Activated T-helper 2 cell treated with anti-CD3 and anti-CD28 coated beads, Interferon-gamma antibody, Interleukin-2, Interleukin-4, amounts not matched to agents 10 μg/mL and 5 μg/mL and 100 μg/mL, durations not matched to agents 14 hours and 24 hours and 36 hours (primary cell): ENCODE measurements at places on chromosomes 2 and 18.
A peak's percentile ranks its signal among the peaks of the same experiment; 100 is the strongest.

- H3K4me3 ChIP-seq: no peak overlapping the region
- H3K4me1 ChIP-seq: peaks cover 2% of the 10 kb centered on the region
- H3K36me3 ChIP-seq: peaks cover 26% of the 10 kb centered on the region
- no peak for DNase-seq
- no peak overlapping the region for H3K27ac ChIP-seq
- no peaks in the 10 kb centered on the region for H3K27me3 ChIP-seq
These were observed 334.4 kb upstream of the THUMPD2 start for GRCh38 chr2:40113272-40113968.

GRCh38 chr2:74725287-74725686 is 71.2 kb downstream of the SEMA4F start:
- H3K27me3 ChIP-seq: peaks cover 22% of the 10 kb centered on the region
- no peaks in the 10 kb centered on the region for H3K36me3 ChIP-seq

GRCh38 chr2:60470340-60470739 is 83.1 kb downstream of the BCL11A start:
- H3K27ac ChIP-seq: no peak overlapping the region
- no peak overlapping the region for H3K4me3 ChIP-seq
- no peaks in the 10 kb centered on the region for H3K4me1 ChIP-seq

DNA sequence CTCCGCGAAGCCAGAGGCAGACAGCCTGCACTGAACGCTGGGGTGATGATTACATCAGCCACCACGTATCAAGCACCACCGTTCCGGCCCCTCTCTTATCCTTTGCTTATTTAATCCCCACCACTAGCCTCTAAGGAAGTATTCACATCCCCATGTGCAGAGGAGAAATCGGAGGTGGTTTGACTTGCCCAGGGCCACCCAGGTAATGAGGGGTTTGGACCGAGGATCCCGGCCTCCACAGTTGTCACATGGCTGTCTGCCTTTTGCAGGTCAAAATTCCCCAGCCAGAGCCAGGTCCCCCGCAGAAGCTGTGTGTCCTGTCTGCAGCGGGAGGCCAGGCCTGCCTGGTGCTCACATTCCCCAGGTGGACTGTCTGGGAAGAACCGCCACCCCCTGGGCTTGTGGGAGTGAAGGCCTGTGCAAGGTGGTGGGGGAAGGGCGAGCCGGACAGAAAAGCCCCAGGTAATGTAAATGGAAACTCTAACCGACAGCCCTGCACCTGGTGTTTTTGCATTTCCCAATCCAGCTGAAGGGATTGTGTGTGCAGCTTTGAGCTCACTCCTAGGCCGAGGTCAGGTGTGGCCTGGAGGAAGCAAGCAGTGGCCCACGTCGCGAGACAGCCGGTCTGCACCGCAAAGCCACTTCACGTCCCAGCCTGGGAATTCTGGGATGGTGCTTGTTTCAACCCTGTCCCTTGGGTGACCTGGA is 108.5 kb upstream of the ID2 start:
- no peak overlapping the region for H3K27ac ChIP-seq
- H3K27me3 ChIP-seq: peaks cover 5% of the 10 kb centered on the region
- H3K4me1 ChIP-seq: peaks cover 28% of the 10 kb centered on the region
- no peaks in the 10 kb centered on the region for H3K36me3 ChIP-seq
- no peak for DNase-seq

DNA sequence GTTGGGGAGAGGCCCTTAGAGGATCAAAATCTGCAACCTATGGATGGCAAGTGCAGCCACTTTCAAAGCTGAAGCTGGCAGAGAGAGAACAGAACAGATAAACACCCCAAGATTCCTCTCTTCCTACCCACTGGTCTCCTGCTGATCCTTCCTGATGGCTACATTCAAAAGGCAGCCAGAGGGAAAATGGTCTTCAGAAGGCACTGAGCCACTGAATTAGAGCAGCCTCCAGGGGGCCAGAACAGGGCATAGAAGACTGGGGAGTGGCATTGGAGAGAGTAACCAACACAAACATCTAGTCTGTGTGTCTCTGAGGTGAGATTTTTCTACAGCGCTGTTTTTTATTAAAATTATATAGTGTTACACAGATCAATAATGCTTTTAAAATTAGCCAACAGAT is 432.6 kb downstream of the PARD3B start:
- H3K27me3 ChIP-seq: no peaks in the 10 kb centered on the region
- H3K4me3 ChIP-seq: no peak overlapping the region
- H3K27ac ChIP-seq: no peak overlapping the region
- H3K36me3 ChIP-seq: peaks cover 39% of the 10 kb centered on the region
- no peak for DNase-seq
- H3K4me1 ChIP-seq: peaks cover 20% of the 10 kb centered on the region

DNA sequence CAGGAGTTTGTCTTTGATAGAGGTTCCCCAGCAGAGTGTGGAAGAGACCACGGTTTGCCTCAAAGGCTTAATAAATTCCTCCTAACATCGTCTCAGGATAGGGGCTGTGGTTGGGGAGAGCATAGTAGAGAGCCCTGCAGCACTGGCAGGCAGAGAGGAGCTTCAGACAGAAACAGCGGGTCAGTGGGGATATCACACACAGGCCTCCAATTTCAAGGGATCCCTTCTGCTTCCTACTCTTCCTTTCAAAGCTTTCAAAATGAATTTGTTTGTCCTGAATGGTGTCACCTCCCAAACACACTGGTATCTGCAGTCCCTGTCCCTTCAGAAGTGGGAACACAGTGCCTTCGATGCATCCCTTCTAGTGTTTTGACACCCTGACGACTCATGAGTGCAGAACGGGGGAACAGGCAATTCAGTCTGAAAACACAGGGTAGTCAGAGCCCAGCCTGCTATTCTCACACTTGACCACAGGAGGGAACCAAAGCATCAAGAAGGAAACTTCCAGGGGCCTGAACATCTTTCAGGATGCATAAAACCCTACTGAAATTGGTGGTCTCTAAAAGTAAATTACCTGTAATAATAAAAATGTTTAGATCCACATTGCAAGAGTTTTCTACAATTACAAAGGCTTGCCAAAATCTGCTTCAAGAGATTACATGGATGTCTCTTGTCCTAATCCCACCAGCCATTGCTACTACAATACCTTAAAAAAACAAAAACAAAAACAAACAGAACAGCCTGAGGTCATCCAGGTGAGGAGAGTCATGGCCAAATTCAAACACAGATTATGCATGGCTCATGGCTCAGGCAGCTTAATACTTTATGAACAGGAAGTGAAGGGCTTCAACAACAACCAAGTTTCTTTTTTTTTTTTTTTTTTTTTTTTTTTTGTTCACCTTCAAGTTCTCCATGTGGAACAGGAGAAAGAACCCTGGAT is 49.8 kb downstream of the SLC14A2 start:
- peaks cover 50% of the 10 kb centered on the region for H3K4me1 ChIP-seq
- peaks cover 14% of the 10 kb centered on the region for H3K27me3 ChIP-seq
- H3K36me3 ChIP-seq: no peaks in the 10 kb centered on the region
- H3K27ac ChIP-seq: peak overlapping the region; percentile 48
- DNase-seq: peak; percentile 54
- H3K4me3 ChIP-seq: no peak overlapping the region

DNA sequence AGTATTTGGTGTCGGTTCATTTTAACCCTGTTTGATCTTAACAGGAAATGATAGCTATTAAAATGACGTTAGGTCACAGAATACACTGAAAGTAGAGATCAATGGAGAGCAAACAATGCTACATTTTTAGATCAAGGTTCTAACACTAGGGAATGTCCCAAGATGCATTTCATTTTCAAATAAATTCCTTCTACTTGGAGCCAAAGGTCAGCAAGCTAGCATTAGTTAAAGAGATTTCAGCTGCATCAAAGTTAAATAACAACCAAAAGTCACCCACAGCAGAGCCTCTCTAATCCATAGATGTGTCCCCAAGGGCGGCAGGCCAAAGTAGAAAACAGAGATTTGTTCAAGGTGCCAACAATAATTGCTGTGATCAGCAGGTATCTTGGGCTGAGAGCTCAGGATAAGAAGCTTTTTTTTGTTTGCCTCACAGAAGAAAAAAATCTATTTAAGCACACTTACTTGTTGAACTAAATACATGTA is 1233.6 kb upstream of the TMEFF2 start:
- no peaks in the 10 kb centered on the region for H3K4me1 ChIP-seq
- H3K36me3 ChIP-seq: no peaks in the 10 kb centered on the region
- DNase-seq: no peak

DNA sequence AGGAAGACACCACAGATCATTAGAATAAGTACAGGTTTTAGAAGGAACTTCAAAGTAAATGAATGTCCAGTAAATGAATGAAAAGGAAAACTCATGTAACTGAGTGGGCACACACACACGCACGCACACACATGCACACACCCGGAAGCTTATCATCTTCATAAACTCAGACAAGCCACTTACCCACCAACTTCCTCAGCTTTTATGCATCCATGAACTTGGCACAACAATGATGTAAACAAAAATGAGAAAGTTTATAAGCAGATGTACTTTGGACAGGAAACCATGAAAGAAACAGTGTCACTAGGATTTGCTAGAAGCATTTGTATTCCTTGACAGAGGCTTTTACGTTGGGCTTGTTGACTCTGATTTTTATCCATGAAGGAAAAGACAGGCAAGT is 23.2 kb downstream of the RNF152 start:
- H3K27me3 ChIP-seq: peaks cover 7% of the 10 kb centered on the region
- H3K36me3 ChIP-seq: no peaks in the 10 kb centered on the region
- H3K4me3 ChIP-seq: no peak overlapping the region
- no peak overlapping the region for H3K27ac ChIP-seq

DNA sequence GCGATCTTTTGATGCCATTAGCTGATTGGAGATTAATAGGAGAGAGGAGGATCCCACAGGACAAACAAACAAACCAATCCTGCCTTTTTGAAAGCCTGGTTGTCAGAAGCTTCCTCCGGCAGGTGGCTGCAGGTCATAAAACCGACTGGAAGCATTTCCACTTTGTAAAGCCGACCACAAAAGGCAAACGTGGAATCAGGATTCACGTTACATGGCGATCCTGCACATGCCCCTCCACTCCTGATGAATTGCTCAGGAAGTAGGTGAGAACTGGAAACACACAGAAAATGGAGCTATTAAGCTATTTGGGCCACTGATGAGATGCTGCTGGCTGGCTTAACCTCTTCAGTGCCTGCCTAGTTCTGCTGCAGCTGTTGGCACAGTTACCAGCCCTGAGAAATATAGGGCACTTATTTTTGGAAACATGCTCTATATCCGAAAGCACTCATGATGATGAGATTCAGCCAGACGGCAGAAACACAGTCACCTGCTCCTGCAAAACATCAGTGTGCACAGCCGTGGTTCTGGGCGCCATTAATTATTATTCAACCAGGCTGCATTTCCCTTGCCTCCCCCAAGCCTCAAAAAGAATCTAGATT is 110.3 kb upstream of the ST6GAL2 start:
- H3K4me1 ChIP-seq: no peaks in the 10 kb centered on the region
- no peak for DNase-seq
- no peak overlapping the region for H3K27ac ChIP-seq
- H3K36me3 ChIP-seq: no peaks in the 10 kb centered on the region

DNA sequence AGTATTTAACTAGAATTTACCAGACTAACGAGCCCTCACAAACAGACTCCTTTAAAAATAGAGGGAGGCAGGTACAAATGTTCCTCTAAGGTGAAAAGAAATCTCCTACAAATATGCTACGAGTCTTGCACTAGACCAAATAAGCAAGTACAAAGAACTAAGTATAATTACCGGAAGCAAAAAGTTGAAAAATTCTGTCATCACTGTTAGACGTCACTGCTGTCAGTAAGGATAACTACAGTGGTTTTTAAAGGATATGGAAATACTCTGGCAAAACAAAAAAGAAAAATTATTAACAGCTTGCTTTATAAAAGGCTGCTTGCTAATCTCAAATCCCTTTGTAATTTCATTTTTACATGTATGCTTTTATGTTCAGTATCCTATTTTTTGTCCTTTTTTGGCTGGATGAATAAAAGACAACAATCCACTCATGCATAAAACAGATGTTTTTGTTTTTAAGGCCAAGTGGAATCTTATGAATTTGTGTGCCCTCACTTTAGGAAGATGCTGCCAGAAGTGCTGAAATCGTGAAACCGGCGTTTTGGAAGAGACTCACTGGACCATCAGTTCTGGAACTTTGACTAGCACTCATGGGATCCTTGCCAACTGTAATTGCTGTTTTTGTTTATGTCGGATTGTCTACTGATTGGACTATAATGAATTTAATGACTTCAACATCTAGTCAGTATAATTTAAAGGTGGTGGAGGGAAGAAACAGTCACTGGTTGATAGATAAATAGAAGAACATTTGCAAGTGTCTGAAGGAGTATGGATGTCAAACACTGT is 6.7 kb downstream of the ZNF521 start:
- H3K27me3 ChIP-seq: peaks cover 47% of the 10 kb centered on the region
- no peaks in the 10 kb centered on the region for H3K36me3 ChIP-seq
- no peak for DNase-seq
- no peak overlapping the region for H3K27ac ChIP-seq
- peaks cover 3% of the 10 kb centered on the region for H3K4me1 ChIP-seq

- peaks cover 27% of the 10 kb centered on the region for H3K27me3 ChIP-seq
- peaks cover 3% of the 10 kb centered on the region for H3K36me3 ChIP-seq
- DNase-seq: no peak
- H3K4me1 ChIP-seq: peaks cover 10% of the 10 kb centered on the region
These were observed 4.7 kb downstream of the CD302 start for GRCh38 chr2:159793326-159793725.

DNA sequence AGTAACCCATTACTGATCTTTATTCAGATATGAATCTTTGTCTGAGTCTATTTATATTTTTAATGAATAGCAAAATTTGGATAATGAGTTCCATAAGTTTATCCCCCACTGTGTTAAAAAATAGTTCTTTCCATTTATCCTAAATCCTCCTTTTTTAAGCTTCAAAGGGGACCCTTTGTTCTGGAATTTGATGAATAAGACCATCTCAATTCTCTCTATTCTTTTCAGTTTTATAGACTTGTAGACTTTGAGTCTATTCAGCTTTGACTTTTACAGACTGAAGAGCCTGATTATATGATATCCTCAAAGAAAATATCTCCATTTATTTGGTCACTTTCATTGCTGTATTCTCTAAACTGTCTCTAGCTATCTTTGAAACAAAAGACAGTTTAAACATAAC is 2146.1 kb upstream of the CELF4 start:
- no peak overlapping the region for H3K27ac ChIP-seq
- H3K27me3 ChIP-seq: no peaks in the 10 kb centered on the region
- H3K4me3 ChIP-seq: no peak overlapping the region
- H3K36me3 ChIP-seq: no peaks in the 10 kb centered on the region
- no peak for DNase-seq
